ENCODE measurements at places on chromosomes 5 and 9. TPM values are rescaled to one million over a fixed set of nuclear protein-coding genes. Genes with fewer than 3 reads are reported as not detected.

Gene GMCL2
- not detected for total RNA-seq

GRCh38 chr5:80931411-80931810, 28.8 kb upstream of the RASGRF2 start:
- H3K27ac ChIP-seq = no peak overlapping the region
- no peaks in the 10 kb centered on the region for H3K36me3 ChIP-seq
- no peaks in the 10 kb centered on the region for H3K4me1 ChIP-seq
- no peak overlapping the region for H3K4me3 ChIP-seq
- no peaks in the 10 kb centered on the region for H3K27me3 ChIP-seq

GRCh38 chr5:151449297-151449696, 1.9 kb downstream of the SLC36A1 start:
- H3K4me3 ChIP-seq = no peak overlapping the region
- H3K27me3 ChIP-seq = no peaks in the 10 kb centered on the region
- no peak overlapping the region for H3K27ac ChIP-seq
- DNase-seq = no peak

DNA sequence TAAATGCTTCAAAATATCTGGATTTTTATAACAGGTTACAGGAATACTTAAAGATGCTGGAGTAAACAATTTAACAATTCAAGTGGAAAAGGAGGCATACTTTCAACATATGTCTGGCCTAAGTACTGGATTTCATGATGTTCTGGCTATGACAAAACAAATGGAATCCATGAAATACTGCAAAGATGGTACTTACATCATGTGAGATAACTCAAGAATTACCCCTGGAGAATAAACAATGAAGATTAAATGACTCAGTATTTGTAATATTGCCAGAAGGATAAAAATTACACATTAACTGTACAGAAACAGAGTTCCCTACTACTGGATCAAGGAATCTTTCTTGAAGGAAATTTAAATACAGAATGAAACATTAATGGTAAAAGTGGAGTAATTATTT, 35.6 kb downstream of the SLC30A5 start:
- H3K27me3 ChIP-seq = no peaks in the 10 kb centered on the region
- DNase-seq = no peak
- no peaks in the 10 kb centered on the region for H3K4me1 ChIP-seq

GRCh38 chr5:131783874-131784273, 12.9 kb downstream of the FNIP1 start:
- DNase-seq = no peak
- H3K27ac ChIP-seq = no peak overlapping the region
- H3K36me3 ChIP-seq = no peaks in the 10 kb centered on the region
- no peak overlapping the region for H3K4me3 ChIP-seq
- H3K4me1 ChIP-seq = no peaks in the 10 kb centered on the region
- H3K27me3 ChIP-seq = no peaks in the 10 kb centered on the region

GRCh38 chr9:106677830-106678229, 185.1 kb upstream of the ZNF462 start:
- H3K36me3 ChIP-seq = no peaks in the 10 kb centered on the region
- H3K4me1 ChIP-seq = no peaks in the 10 kb centered on the region
- H3K4me3 ChIP-seq = no peak overlapping the region
- peaks cover 4% of the 10 kb centered on the region for H3K27me3 ChIP-seq

All from esophagus squamous epithelium (tissue), 5 donors.